ENCODE measurements at places on chromosomes 7 and 10.

- DNase-seq, result no peak
These were observed 42.8 kb downstream of the GLI3 start for GRCh38 chr7:42194238-42194637.

DNA sequence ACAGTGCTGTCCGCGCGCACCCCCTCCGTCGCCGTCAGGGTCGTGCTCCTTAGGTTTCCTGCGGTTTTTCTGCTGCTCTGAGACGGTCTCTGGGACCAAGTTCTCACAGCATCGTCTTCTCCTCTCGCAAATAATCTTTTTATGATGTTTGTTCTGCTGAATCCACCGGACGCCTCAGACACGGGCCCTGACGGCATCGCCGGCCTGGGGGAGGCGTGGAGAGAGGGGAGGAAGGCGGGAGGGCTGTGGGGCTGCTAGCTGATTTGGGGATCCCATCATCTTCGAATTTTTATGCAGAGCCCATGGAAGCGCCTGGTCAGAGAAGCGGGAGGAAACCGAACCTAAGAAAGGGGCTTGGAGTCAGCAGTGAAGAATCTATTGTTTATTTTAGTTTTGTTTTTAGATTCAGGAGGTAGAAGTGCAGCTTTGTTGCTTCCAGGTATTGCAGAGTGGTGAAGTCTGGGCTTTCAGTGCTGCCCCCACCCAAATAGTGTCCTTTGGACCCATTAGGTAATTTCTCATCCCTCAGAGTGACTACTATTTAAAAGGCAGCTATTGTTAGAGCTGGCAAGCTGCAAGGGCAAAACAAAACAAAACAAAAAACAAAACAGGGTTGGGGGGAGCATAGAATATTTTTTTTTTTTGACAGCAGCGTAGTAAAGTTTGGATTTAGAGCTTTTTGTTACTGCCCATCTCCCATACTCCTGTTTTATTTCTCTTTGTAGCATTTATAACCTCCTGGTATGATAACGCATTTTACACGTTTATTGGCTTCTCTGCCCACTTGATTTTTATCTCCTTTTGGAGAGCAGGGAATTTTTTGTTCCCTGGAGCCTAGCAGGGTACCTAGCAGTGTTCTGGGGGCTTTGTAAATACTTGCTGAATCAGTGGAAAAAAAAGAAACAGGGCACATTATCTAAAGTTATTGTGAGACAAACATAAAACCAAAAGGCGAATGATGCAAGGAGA lies 92.6 kb downstream of the SPAG6 start:
- no peak for DNase-seq

DNA sequence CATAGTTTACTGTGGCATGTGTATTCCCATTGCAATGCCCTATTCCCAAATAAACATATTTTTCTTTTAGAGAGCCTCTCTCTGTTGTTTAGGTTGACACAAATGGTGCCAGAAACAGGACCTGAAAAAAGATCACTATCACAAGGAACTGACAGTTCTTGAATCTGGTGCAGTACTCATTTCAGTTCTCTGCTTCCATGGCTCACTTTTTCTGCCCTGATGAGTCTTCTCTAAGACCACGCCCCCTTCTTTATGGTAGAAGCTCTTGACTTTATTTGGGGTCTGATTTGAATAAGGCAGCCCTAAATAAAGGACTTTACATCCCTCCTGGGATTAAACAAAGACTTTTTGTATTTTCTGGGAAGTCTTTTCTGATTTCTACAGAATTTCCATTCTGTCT lies 3.5 kb upstream of the CCDC126 start:
- DNase-seq, result no peak

DNA sequence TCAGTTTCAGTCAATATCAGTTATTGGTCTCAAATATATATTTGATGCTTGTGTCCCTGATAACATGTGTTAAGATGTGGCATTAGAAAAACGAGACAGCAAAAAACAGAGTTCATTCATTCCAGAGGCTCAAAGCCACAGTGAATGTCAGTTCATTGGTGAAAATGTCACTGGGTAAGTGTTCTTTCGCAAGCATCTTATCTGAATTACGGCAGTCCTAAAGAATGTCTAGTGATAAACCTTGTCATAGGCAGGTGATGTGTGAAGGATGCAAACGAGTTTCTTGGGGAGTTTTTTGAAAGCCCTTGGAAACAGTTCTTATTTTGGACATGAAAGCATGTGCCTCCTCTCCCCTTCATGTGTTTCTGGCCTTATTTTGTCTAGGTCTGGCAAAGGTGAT lies 45.9 kb upstream of the RELN start:
- DNase-seq, result no peak

DNA sequence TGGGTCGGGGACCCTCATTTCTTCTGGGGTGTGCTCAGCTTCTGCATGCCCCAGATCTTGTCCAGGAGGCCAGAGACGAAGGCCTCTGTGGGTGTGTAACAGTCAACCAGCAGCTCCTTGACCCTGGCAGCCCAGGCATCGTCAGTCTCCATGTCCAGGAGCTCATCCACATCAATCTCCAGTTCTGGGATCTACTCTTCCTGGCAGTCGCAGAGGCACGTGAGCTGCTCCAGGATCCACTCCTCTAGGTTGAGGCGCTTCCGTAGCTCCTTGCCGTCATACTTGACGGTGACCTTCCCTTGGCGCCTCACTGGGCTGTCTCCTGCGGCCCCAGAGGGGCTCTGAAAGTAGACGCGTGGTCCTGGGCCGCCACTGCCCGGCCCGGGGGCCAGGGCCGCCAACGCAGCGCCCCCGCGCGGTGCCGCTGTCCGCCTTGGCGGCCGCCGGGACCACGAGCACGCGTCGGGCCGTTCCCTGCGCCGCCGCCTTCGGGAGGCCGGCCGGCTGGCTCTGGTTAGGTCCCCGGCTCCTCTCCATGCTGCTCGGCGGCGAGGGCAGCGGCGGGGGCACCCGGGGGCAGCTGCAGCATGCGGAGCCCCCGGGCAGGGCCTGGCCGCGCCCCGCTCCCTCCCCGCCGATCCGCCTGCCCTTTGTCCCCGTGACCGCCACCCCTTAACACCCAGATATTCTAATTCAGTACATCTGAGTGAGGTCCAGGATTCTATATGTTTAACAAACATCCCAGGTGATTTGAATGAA lies 170.5 kb downstream of the SEPTIN7 start:
- DNase-seq, result peak; percentile 19

GRCh38 chr7:80760292-80760691 lies 121.8 kb downstream of the CD36 start:
- peak; percentile 55 for DNase-seq

DNA sequence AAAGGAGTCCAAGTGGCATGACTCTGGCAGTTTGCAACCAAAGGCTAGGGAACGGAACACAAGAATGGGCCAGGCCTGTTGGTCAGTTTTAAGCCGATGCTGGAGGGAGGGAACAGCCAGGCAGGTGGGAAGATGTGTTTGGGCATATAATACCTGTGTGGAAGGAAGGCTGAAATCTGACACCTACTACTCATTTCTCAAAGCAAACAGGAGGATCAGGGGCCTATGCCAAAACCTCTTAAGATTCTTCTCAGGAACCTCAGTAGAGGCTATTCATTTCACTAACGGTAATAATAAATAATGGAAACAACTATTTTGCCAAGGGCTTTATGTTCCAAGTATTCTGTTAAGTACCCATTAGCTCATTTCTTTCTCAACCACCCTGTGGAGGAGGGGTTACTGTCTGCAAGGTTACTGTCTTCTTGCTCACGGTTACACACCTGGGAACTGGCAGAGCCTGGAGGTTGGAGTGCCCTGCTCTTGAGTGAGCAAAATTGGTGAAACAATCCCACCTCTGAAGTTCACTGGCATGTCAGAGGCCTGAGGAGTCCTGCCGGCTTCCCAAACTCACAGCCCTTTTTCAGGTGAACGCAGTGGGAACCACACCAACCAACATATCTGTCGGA lies 35.5 kb downstream of the GOT1 start:
- DNase-seq, result no peak

GRCh38 chr10:44801383-44802327 lies 109.5 kb upstream of the TMEM72 start:
- DNase-seq, result peak; percentile 38

- DNase-seq, result no peak
These were observed 176.2 kb downstream of the PRKAG2 start for GRCh38 chr7:151700586-151701165.

- no peak for DNase-seq
These were observed 118.2 kb downstream of the SNX10 start for GRCh38 chr7:26409661-26410547.

DNA sequence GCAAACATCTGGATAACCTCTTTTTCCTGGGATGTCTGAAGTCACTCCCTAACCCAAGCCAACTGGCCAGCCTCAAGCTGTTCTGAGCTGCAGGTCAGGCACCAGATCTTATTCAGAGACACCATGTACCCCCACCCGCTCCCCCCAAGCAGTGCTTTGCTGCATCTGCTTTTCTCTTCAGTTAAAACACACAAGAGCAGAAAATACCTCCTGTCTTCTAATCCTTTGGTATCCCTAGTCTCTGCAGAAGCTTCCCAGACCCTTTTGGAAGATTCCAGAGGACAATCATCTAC lies 3.0 kb downstream of the ZNF488 start:
- no peak for DNase-seq

DNA sequence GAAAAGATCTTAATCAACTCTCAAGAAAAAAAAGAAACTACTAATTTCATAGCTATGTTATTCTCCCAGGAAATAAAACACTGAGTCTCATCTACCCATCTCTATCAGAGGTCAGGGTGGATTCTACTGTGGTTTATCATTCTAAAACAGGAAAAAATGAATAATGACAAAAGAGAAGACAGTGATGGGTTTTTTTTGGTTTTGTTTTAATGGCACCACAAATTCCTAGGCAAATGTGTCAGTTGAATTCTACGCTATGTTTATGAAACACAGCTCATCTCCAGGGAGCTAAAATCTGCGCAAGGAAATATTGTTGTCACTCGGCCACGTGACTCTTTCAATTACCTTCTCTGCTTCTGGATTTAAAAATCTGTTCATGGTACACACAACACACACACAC lies 393.4 kb upstream of the SORCS1 start:
- no peak for DNase-seq

- DNase-seq, result no peak
These were observed 99.9 kb downstream of the OAT start for GRCh38 chr10:124318811-124319210.

DNA sequence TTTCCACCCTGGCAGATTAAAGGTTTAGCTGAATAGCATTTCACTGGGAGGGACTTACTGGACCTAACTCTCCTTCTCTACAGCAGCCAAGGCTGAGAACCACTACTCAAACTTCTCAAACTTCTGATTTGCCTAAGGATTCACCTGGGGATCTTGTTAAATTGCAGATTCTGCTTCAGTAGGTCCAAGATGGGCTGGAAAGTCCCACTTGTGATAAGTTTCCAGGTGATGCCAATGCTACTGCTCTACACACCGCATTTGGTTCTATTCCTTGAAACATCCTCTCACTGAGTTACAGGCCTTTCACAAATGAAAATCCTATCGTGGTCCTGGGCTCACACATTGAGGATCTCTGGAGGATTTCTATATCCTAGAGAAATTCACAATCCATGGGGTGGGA lies 147.9 kb downstream of the CHCHD3 start:
- DNase-seq, result no peak

- DNase-seq, result no peak
These were observed 78.0 kb upstream of the C1GALT1 start for GRCh38 chr7:7104314-7104698.

- no peak for DNase-seq
These were observed 171.6 kb upstream of the FOXP2 start for GRCh38 chr7:114242992-114243507.

- DNase-seq, result no peak
These were observed 259.1 kb upstream of the KLF6 start for GRCh38 chr10:4043897-4044665.

- no peak for DNase-seq
These were observed 16.8 kb upstream of the MSMB start for GRCh38 chr10:46062723-46063428.
